ENCODE measurements at places on chromosomes 3 and 15.

DNA sequence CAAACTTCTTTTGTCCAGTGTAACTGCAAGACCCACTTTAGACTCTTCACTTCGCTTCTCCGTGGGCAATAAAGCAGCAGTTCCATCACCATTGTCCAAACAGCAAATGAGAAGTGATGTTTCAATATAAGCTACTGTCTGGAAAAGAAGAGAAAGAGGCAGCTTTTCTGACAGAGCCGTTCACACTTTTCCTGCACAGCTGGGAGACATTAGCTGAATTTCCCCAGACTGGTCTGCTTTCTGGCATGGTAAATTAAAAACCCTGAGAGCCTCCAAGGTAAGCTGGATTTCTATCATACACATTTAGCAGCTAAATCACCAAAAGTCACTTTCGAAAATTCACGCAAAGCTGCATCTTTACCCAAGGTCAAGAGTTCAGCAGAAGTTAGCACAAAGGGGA, 108.5 kb upstream of the CMC1 start:
- no peak for DNase-seq

DNA sequence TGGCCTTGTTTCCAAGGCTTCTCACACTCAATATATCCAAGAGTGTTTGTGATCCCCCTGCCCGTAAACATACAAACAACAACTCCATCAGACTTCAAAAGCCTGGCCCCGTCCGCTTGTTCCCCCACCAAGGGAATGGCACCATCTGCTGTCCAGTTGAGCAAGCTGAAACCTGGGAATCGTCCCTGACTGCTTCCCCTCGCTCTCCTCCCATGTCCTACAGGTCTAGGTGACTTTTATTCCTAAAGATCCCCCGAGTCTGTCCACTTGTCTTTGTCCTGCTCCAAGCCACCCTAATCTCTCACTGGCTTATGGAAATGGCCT, 27.9 kb upstream of the FAM174B start:
- DNase-seq = peak; percentile 23

DNA sequence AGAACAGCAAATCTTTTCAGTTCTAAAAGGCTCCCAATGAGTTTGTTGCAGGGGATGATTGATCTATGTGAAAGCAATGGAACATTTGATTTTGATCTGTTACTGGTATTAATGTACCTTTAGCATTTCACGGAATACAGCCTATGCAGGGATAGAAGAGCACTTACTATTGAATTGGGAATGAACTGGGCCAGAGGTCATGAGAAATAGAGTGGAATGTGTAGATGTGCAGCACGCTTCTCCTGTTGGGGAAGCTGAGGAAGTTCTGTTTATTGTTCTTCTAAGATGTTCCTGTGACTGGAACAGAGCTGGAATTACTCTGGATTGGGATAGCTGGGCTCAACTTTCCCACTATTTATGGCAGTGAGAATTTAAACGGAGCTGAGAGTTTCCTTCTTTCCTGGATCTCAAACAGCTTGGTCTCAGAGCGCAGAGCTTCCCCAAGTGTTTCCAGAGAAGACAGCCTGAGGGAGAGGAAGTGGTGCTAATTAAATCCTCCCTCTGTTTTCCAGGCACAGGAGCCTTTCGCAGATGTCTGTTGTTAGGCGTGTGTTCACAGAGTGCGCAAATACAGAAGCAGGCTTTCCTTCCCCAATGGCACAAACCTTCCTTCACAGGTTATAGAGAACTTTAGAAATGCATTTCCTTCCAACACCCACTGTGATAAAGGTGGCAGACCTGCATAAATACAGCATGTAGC, 32.5 kb downstream of the TPRG1 start:
- no peak for DNase-seq

DNA sequence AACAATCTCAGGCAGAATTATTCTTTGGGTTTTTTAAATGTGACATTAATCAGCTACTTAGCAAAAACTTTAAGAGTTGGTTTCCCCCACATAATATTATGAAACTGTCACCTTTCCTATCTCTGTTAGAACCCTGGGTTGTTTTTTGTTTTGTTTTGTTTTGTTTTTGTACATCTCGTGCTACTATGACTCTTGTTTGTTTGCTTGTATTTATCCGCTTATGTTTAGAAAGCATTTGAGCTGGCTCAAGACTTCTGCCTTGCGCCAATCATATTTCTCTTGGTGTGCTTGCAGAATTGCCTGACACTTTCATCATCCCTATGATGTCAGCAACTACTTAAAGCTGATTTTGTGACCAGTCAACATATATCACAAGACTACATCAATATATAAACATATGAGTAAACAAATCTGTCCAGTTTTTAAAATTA, 116.9 kb downstream of the DCLK3 start:
- DNase-seq = peak; percentile 18

DNA sequence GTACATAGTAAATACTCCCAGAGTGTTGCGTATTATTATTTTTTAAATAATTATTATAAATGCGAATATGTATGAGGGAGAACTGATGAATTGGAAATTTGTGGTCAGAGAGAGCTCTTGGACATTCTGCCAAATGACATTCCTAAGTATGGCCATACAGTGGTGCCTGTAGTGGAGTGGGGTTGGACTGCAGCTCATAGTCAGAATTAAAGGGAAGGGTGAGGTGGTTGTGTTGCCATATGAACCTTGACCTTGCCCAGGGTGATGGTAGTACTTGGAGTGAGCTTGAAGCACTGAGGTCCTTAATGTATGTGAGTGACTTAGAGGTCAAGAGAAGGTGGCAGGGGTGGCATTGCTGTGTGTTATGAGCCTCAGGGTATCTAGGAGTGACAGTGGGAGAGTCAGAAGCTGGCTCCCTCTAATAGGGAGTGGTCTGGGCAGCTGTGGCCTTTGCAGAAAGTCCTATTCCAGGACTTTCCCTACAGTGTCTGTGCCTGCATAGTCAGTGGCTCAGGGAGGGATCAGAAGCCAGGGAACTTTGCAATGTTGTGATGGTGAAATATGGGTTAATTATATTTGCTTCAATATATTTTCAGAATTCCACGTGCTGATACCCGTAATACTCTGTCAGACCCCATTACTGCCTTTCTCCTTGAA, 26.2 kb downstream of the PDE8A start:
- no peak for DNase-seq

GRCh38 chr3:196868297-196868661, 559 bp downstream of the SENP5 start:
- DNase-seq = peak; percentile 34

- DNase-seq = peak; percentile 76
Measured at GRCh38 chr15:74307827-74308811, 59.3 kb downstream of the CYP11A1 start.

DNA sequence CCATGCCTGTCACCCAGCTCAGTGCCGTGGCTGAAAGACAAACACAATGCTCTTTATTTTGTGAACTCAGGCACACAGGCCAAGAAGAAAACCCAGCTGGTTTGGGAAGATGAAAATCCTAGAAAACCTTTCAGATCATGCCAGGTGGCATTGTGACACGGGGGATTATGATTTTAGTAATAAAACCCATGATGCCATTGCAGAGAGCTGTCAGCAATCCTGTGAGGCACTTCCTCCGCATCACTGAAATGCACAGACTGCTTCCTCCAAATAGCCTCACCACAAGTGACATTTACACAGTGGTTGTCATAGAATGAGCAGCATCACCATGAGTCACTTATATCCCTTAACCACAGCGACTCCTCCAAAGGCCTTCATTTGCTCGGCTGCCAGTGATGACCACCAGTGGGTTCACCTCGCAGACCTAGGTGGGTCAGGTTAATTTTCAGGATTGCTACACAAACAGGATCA, 22.7 kb downstream of the ABHD6 start:
- peak; percentile 56 for DNase-seq

DNA sequence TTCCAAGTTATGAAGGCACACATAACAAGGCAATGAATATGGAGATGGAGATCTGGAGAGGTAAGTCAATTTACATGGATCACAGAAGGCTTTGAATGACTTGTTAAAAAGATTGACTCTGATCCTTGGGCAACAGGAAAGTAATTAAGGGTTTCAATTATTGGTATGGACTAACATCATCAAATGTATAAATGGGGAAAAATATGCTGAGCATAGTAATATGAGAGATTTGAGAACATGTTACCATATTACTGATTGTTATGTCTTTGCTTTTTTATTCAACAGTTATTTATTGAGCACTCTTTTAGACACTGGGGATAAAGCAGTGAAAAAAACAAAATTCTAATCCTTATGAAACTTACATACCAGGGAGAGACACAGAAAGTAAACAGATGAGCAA, 238.5 kb upstream of the ROBO1 start:
- DNase-seq = no peak

- DNase-seq = no peak
Measured at GRCh38 chr3:85977615-85978338, 1013.2 kb downstream of the VGLL3 start.

DNA sequence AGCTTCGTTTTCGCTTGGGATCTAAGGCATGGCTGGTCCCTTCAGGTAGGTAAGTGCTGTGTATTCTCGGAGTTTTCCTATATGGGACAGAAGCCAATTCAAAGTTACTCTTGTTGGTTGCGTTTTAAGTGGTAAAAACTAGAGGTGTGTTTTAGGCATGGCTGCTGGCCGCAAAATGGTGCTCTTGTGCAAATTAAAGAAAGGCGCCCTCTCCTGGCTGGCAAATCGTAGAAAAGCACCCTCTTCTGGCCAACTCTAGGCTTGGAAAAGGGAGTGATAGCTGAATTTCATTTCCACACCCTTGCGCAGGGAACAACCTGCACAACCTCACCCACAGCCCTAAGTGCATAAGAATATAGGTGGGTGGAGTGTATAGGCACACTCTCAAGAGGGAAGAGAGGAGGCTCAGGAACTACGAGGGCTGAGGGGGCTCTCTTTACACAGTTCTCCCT, 23.5 kb downstream of the DRD3 start:
- peak; percentile 56 for DNase-seq

DNA sequence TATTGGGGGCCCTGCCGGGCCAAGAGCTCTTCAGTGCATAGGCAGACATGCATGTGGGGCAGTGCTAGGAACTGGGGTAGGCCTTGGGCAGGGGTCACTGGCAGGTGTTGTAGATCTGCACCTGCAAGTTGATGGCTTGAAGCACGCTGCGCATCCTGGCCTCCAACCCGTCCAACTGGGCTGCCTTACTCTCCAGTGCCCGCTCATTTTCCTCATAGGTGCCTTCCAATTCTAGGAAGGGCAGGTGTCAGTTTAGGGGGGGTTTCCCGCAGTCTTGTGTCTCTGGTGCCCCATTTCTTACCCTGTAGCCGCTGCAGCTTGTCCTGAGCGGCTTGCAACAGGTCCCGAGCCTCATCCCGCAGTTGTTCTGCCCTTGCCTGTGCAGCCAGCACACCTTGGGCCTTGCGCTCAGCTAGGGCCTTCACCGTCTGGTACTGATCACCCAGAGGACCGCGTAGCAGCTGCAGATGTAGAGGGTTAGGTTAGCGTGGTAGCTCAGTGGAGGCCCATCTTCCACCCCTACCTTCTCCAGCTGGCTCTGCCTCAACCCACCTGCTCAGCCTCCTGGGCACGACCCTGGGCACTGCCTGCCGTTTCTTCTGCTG, 611 bp upstream of the USP19 start:
- DNase-seq = no peak

GRCh38 chr3:62550439-62550838, 177.1 kb upstream of the FEZF2 start:
- no peak for DNase-seq

GRCh38 chr3:38374221-38374620, 27.6 kb downstream of the XYLB start:
- no peak for DNase-seq

- peak; percentile 49 for DNase-seq
Measured at GRCh38 chr3:185420762-185421161, 57.8 kb downstream of the MAP3K13 start.

GRCh38 chr3:192851821-192852372, 65.8 kb downstream of the MB21D2 start:
- DNase-seq = peak; percentile 87
